ENCODE measurements at places on chromosomes 12 and 14.

DNA sequence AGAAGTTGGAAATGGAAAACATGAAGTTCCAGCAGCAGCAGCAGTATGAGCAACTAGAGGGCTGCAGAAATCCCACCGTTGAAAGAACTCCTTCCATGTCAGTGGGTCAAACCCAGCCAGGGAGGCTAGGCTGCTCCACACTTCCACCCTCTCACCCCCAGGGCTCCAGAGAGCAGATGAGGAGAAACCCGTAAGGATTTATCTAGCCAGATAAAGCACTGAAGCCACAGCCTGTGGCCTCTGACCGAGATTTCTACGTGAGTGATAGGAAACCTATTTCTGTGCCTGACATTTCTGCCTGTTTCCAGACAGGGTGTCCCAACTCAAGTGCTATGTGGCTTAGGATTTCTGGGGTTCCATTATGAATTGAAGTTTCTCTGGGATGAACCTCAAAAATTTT lies 100.0 kb upstream of the EEA1 start:
- no peak for DNase-seq

DNA sequence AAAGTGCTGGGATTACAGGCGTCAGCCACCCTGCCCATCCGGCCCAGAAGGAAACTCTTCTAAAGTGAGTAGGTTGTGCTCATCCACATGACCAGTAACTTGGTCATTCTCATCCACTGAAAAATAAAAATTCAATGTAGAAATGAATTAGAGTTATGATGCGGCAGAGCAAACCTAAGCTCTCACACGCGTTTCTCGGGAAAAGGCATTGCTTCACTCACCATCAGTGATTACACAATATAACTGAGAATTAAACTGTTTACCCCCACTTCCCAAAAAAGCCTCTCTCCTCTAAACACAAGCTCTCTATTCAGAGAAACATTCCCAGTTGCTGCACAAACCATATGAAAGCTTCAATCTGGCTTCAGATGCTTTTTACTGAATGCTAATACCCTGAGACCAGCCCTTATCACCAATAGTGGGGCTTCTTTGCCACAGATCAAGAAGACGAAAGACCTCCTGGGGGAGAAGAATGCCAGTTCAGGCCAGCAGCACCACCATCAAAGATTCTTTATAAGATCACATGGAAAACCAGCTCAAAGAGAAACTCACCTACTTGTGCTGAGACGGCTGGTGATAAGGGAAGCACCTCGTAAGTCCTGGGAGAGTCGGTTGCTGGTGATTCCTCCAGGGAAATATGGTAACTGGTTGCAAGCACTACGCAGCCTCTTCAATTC lies 121.5 kb upstream of the SFSWAP start:
- DNase-seq = no peak

GRCh38 chr14:89146274-89146673 lies 270.8 kb downstream of the FOXN3 start:
- DNase-seq = no peak

DNA sequence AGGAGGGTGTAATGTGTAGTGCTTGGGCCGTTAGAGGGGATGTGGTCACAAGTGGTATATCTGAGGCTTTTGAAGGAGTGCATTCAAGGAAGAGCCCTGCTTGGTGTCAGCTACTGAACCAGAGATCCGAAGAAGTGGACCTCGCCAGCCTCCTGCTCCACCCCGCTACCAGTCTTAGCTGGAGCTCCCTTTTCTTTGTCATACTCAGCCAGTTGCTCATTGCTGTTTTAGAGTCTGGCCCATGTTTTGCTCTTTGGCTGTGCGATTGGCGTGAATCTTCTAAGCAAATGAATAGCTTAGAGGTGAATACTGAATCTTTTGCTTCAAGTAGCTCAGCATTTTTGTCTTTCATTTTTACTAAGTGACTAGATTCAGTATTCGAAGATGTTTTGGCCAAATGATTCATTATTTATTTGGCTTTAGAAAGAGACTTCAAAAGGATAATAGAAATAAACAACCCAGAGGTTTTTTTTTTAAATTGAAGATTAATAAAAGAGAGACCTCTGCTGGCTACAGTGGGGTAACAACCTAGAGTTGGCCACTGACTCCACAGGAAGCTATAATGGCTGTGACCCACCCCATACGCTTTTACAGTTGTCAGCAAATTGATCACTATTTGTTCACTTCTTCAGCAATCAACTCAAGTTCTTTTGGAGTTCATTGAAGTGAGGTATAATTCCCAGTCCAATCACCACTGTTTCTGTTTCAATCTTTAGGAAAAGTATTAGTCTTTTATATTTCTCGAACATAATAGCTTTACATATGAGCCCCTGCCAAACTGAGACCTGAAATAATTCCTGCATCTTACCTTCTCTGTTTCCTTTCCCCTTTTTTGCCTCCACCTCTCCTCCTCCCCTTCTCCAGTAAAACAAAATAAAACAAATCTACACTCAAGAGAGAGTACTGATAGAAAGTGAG lies 19.9 kb downstream of the CDKN1B start:
- DNase-seq = peak; percentile 64

- peak; percentile 81 for DNase-seq
Measured at GRCh38 chr14:50045039-50045711, 71.2 kb downstream of the VCPKMT start.

- DNase-seq = no peak
Measured at GRCh38 chr14:30840086-30840779, 34.1 kb upstream of the COCH start.
